Fibroblast of skin of right biceps (primary cell): ENCODE measurements at places on chromosomes 12 and 14.

GRCh38 chr12:49555631-49556390 lies 12.1 kb downstream of the MCRS1 start:
- DNase-seq: no peak

- no peak for DNase-seq
Observed at GRCh38 chr12:78269620-78270019, 438.9 kb downstream of the NAV3 start.

DNA sequence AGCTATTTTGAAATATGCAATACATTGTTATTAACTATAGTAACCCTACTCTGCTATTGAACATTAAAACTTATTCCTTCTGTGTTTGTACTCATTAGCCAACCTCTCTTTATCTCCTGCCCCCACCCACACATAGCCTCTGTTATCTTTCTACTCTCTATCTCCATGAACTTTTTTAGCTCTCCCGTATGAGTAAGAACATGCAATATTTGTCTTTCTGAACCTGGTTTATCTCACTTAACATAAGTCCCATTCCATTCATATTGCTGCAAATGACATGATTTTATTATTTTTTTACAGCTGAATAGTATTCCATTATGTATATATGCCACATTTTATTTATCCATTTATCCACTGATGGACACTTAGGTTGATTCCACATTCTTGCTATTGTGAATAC lies 79.0 kb upstream of the AMIGO2 start:
- no peak for DNase-seq

- DNase-seq: no peak
Observed at GRCh38 chr12:68376901-68377300, 44.7 kb upstream of the MDM1 start.

GRCh38 chr12:3003357-3003992 lies 44.3 kb downstream of the TEAD4 start:
- no peak for DNase-seq

DNA sequence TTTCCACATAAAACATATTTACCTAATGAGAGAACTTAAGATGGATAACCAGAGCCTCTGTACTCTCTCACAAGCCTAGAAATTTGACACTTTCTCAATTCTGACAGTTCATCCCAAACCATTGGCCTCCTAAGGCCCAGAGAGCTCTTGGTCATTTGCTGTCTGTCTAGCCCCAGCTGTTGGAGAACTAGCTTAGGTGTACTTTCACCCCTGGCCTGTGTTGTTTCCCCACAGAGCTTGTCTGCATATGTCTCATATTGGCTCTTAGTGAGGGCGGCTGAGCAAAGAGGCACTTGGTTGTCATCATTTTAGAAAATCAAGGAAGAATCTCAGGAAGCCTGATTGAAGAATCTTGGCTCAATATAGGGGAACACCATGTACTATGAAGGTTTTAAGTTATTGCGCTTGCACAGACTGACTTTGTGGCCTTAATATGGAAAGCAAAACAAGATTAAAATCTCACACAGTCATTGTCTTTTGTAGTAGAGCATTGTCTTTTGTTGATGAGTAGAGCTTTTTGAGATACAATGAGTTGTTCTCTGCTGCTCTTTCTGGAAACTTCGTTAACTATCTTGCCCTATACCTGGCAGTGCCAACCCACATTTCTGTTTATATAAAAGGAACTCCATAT lies 324.6 kb downstream of the RAD51B start:
- no peak for DNase-seq

DNA sequence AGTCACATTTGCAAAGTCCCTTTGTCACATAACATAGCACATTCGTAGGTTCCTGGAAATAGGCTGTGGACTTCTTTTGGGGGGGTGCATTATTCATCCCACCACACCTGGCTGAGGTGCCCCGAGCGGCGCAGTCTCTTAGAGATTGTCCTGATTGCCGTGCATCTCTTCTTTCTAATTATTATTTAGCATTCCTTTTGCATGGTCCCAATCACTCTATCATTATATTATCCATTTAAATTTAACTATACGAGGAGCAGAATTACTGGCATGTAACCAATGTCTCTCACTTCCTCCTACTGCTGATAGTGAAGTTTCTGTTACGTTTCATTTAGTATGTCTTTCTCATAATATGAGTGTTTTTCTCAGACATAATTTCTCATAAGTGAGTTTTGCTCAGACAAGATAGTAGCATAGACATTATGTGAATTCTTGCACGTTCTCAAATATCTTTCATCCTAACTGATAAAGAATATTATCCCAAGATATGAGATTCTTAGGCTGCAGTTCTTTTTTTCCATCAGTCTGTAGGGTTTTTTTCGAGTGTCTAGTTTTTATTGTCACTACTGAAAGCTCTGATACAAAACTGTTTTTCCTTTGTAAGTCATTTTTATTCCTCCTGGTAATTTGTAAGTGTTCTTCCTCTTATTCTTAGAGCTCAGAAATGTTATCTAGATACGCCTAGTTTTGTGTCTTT lies 444.3 kb downstream of the NELL2 start:
- DNase-seq: no peak

GRCh38 chr12:28223858-28224257 lies 33.6 kb downstream of the CCDC91 start:
- no peak for DNase-seq

- DNase-seq: no peak
Observed at GRCh38 chr14:20143911-20144310, 5.3 kb downstream of the OR4N5 start.

DNA sequence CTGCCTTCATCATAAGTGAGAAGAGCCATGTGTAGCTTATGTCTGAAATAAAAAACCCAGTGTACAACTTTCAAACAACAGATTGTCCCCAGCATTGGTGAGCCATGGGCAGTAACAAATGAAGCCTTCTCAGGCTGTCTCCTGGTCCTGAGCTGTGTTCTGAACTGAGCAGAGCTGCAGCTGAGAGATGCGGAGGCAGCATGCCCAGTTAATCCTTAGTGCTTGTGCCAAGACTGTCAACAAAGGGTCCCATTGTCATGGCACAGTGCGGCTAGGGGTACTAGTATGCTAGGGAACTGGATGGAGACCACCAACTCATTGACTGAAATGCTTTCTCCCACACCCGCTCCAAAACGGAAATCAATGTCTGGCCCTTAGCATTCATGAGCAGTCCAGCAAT lies 154.3 kb downstream of the RMST start:
- no peak for DNase-seq

DNA sequence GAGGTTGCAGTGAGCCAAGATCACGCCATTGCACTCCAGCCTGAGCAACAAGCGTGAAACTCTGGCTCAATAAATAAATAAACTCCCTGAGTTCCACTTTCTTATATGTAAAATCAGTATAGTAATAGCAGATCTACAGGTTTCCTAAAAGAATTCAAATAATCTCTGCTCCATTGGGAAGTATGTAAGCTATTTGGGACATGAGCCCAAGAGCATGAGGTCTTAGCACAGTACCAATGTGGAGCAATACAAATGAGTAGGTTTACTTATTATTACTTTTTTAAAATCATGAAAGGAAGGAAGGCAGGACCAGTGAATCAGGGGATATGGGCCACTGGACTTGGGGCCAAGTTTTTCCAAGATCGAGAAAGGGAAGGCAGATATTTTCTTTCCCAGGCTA lies 216.9 kb upstream of the DIO2 start:
- peak; percentile 60 for DNase-seq

DNA sequence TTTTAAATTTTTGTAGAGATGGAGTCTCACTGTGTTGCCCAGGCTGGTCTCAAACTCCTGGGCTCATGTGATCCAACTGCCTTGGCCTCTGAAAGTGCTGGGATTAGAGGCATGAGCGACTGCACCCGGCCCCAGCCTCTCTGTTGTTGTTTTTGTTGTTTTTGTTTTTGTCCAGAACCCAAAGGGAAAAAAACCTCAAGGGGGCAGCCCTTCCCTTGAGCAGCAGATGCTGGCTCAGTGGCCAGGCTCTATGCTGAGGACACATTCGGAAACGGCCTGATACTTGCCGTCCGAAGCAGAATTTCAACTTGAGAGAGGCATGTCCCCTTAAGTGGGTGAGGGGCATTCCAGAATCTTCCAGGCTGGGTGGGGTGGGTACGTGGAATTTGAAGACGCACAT lies 6.7 kb downstream of the MVK start:
- no peak for DNase-seq

- no peak for DNase-seq
Observed at GRCh38 chr14:74911704-74912103, 11.4 kb downstream of the RPS6KL1 start.

DNA sequence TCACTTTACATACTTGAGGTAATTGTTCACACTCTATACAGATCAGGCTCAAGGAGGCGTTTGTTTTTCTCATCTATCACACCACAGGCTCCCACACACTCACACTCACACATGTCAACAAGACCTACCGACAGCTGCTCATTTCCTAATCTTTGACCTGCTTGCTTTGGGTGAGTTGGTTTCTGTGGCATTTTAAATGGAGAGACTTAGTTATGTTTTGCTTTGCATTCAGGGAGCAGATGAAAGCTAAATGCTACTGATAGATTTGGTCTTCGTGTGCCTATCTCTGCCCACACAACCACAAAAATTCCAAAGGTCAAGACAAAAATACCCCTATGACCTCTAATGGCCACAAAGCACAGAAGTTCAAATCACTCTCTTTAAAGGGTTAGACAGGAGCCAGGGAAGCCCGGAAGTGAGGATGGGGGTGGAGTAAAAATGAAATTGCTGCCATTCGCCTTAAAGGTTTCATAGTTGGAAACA lies 203.5 kb upstream of the G2E3 start:
- no peak for DNase-seq

GRCh38 chr14:74573421-74574089 lies 38.5 kb downstream of the LTBP2 start:
- DNase-seq: no peak

DNA sequence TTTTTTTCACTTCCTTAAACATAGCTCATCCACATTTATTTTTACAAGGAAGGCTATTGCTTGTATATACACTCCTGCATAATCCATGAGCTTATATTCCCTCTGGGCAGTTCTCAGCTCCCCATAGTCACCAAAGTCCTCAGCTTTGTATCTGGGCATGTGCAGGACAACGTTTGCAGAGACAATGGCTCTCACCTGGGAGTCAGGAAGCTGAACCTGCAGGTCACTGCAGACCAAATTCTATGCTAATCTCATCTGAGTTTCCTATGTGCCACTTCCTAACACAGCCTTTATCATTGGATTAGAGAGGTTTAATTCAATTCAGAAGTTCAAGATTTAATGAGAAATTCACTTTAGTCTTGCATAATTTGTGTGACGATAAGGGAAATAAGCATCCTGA lies 131.5 kb downstream of the KCNK10 start:
- no peak for DNase-seq

GRCh38 chr12:58588770-58589169 lies 331.5 kb downstream of the LRIG3 start:
- peak; percentile 53 for DNase-seq

DNA sequence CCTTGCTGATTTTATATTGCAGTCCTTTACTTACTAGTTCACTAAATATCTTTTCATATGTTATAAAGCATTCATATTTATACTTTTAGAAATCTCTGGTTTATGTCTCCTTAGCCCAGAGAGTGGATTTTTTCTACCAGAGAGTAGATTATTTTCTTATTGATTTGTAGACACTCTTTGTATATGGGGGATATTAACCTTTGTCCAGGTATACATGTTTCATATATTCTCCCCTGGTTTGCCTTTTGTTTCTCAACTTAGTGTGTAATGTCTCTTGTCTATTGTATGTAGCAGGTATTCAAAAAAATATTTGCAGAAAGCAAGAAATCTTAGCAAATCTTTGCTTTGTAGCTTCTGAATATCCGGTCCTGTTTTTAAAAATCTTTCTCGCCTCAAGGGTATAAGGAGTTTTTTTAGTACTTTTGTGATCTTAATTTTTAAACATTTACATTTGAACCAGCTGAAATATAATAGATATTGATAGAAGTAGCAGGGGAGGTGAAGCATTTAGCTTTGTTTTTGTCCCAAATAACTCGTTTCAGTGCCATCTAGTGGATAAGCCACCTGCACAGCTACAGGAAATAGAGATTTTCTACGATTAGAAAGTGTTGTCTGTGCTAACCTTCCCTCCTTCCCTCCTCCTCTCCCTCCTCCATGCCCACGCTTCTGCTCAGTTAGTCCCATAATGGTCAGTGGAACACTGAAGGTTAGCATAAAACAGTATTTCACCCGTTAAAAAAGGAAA lies 97.0 kb downstream of the PHETA1 start:
- no peak for DNase-seq

- no peak for DNase-seq
Observed at GRCh38 chr12:94242901-94243300, 94.5 kb downstream of the PLXNC1 start.

DNA sequence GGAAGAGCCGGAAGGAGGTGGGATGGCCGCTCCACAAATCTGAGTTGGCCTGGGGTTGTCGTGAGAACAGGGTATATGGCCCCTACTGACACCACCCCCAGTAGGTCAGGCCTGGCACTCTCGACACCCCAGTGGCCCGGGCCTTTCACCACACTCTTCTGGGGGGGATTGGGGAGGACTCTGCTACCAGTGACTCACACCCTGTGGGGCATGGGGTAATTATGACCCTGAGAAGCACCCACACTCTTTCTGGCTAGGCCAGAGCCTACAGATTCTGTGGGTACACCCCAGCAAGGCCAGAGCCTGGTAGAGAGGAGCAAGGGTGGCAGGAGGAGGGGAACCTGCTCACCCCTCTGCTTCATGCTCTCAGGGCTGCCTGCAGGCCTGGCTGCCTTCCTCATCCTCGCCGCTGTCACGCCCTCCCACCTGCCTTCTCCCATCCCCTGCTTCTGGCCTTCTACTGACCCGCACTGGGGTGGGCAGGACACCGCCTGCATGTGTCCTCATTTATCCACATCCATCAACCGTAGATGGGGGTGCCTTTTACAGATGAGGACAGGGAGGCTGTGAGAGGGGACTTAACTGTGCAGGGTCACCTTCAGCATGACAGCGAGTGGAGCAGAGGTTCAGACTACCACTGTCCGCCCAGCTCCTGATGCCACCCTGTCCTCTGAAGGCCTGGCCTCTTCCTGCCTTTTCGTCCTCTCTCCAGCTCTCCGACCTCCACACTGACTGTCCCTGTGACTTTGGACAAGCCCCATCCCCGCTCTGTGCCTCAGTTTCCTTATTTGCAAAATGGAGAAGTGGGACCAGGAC lies 18.4 kb downstream of the ASB2 start:
- no peak for DNase-seq
